Lung (tissue), 17 donors: ENCODE measurements at places on chromosomes 12 and 14.
A peak's percentile ranks its signal among the peaks of the same experiment; 100 is the strongest.

- H3K36me3 ChIP-seq, result no peaks in the 10 kb centered on the region
- H3K27ac ChIP-seq, result no peak overlapping the region
- no peaks in the 10 kb centered on the region for H3K27me3 ChIP-seq
- H3K4me1 ChIP-seq, result no peaks in the 10 kb centered on the region
- no peak overlapping the region for H3K4me3 ChIP-seq
Measured at GRCh38 chr12:119230807-119231206, 52.1 kb downstream of the HSPB8 start.

GRCh38 chr14:73237786-73238423 is 599 bp downstream of the PAPLN start:
- H3K27ac ChIP-seq, result no peak overlapping the region
- H3K36me3 ChIP-seq, result no peaks in the 10 kb centered on the region
- peak overlapping the region; percentile 44 for H3K4me3 ChIP-seq
- H3K4me1 ChIP-seq, result peaks cover 54% of the 10 kb centered on the region
- H3K27me3 ChIP-seq, result peaks cover 16% of the 10 kb centered on the region
- no peak for DNase-seq

- no peaks in the 10 kb centered on the region for H3K4me1 ChIP-seq
- no peak for DNase-seq
- no peaks in the 10 kb centered on the region for H3K36me3 ChIP-seq
Measured at GRCh38 chr14:37215345-37215744, 17.6 kb downstream of the MIPOL1 start.

GRCh38 chr12:49008943-49009342 is 9.6 kb downstream of the PRKAG1 start:
- no peak for DNase-seq
- H3K4me3 ChIP-seq, result no peak overlapping the region
- no peaks in the 10 kb centered on the region for H3K27me3 ChIP-seq
- H3K4me1 ChIP-seq, result no peaks in the 10 kb centered on the region
- peaks cover 31% of the 10 kb centered on the region for H3K36me3 ChIP-seq
